ENCODE measurements at places on chromosomes 3 and 15.

DNA sequence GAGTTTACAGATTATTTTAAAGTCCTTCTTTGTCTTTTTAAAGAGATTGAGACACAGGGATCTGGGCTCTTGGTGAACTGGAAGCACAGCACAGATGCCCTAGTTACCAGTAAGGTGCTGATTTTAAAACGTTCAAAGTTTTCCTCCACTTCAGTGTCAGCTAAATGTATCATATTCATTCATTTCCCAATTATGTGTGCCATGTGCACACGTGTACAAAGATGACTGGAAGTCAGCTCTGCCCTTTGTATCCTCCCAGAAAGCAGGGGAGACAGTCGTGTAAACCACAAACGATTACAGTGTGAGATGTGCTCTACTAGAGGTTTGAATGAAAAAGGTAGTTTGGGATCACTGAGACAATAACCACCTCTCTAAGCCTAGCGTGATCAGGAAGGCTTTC, 730 bp downstream of the ZKSCAN7 start:
- DNase-seq, result no peak

DNA sequence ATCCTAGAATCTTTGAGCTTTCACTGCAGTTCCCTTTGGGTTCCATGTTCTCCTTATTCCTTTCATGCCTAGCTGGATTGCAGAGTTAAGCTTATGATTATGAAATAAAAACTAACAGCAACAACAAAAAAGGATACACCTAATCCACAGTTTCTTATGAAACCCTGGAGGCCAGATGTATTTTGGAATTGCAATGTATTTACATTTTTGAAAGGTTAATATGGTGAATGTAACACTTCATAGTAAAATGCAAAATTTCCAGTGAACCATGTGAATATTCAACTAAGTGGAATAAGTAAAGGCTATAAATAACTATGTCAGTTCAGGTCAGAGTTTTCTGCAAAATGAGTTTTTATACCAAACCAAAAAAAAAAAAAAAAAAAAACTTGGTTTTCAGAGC, 65.8 kb upstream of the FLNB start:
- DNase-seq, result no peak

DNA sequence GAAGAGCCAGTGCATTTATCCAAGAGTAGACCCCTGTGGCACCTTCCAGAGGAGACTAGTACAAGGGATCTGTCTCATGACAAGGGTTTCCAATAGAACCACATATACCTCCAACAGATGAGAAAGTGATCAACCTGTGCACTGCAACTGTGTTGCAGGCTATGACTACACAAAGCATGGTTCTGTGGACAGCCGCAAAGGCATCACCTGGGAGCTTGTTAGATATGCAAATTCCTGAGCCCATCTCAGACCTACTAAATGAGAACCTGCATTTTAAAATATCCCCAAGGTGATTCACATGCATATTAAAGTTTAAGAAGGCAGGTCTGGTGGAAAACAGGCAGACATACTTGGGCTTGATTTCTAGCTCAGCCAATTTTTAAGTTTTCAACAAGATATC, 368.7 kb downstream of the FOXP1 start:
- no peak for DNase-seq

- DNase-seq, result no peak
These were observed 2.8 kb downstream of the FURIN start for GRCh38 chr15:90871139-90871715.

- DNase-seq, result no peak
These were observed 222.1 kb upstream of the ADAMTS9 start for GRCh38 chr3:64909757-64910467.

- no peak for DNase-seq
These were observed 48.7 kb upstream of the RYK start for GRCh38 chr3:134299185-134299887.

DNA sequence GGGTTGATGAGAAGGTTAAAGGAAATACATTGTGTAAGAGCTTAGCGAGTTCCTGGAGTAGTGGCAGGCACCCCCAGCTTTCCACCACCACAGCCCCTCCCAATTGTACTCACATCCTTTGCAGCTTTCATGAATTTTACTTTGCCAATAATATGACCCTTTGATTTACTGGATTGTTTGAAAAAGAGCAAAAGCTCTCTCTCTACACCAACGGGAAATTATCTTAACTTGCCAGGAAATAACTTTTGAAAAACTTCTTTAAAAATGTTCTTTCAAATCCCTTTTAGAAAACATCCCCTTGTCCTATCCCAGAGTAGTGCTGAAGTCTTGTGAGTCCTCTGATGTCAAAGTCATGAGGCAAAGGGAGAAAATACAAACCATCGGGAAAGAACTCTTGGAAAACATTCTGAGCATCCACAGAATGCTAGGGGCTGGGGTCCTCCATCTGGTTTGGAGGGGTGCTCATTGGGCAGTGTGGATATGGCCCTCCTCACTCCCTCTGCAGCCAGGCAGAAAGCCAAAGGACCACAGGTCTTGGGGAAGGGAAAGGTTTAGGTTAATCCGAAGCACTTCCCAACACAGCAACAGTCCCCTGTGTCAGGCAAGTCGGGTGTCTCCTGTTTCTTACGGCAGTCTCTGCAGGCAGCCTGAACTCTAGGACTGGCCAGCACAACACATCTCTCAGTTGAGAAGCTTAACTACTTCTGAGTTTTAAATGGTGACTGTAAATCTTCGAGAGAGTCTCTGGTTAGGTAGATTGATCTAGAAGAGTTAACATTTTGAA, 36.5 kb downstream of the BOC start:
- DNase-seq, result no peak

GRCh38 chr3:15497964-15498363, 23.5 kb downstream of the COLQ start:
- no peak for DNase-seq

GRCh38 chr3:168653255-168653654, 557.5 kb upstream of the GOLIM4 start:
- DNase-seq, result no peak

DNA sequence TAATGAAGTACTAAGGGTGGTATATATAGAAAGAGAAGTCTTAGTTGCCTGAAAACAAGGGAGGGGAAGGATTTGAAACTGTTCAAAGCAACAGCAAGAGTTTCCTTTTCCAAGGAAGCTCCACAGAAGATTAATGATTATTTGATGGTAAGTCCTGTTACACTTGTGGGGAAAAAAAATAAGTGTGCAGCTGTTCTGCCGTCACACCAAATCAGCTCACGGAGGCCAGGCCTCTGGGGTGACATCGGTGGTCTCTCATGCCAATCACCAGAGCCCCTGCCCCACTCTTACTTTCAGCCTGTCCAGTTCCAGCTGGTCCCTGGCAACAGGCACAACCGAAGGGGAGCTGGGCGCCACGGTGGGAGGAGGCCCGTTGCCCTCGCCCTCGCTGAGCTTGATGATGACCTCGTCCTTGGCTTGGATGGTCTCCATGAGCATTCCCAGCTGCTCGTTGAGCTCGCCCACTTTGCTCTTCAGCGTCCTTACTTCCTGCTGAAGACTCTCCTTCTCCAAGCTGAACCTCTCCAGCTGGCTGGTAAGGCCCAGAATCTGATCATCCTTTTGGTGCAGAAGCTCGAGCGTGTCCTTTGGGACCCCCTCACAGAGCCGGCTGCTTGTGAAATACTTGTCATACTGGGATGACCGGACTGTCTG, 53.5 kb downstream of the TBC1D2B start:
- DNase-seq, result no peak

GRCh38 chr15:90400005-90400758, 12.1 kb downstream of the IQGAP1 start:
- DNase-seq, result no peak

DNA sequence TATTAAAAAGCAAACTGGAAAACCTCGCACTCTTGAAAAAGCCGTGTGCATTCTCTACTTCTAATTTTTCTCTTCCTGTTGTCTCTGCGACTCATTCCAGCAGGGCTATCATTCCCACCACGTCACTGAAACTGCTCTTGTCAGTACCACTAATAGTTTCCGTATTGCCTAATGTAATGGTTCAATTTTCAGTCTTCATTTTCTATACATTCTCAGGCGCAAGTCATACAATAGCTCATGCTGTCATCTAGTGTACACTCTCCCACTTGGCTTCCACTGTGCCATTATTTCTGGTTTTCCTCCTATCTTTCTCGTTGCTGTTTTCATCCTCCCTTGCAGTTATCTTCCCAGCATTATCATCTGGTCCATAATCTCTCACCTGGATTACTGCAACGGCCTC, 160.2 kb downstream of the SPATA16 start:
- DNase-seq, result no peak

DNA sequence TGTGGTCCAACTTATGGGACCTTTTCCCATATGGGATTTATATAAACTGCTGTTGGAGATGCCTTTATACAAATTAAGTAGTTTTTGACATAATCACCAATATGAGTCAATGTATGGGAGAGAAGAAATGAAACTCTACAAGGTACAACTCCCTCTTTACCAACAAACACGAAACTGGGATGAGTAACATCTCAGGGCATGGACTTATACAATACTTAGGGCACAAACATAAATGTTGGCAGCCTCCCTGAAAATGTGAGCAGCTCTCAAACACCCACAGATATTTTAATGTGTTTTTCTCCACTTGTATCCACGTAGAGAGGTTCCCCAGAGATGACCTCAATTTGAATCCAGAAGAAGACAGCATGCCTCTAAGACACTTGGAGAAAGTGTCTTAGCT, 161.6 kb downstream of the MAGI1 start:
- DNase-seq, result no peak

- DNase-seq, result no peak
These were observed 108.4 kb downstream of the GHSR start for GRCh38 chr3:172339892-172340291.

GRCh38 chr3:193776626-193777358, 183.8 kb downstream of the OPA1 start:
- no peak for DNase-seq

DNA sequence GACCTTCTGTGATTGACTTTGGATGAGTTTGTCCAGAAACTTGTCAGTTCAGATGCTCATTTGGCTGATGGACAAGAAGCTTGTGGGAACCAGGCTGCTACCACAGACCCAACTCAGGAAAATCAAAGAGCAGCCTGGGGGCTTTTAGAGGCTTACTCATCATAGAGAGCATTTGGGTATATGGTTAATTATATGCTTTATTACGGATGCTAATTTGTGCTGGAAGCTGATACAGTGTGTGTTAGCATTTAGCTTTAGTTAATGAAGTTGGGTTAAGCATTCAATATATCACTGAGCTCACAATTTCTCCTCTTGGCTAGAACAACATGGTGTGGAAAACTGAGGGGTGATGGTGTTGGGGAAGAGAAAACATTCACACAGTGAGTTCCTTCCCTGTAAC, 664.2 kb upstream of the CFAP20DC start:
- DNase-seq, result no peak

- no peak for DNase-seq
These were observed 40.8 kb downstream of the POLR2M start for GRCh38 chr15:57747206-57747896.

- no peak for DNase-seq
These were observed 230.8 kb upstream of the GPR149 start for GRCh38 chr3:154660811-154661210.

DNA sequence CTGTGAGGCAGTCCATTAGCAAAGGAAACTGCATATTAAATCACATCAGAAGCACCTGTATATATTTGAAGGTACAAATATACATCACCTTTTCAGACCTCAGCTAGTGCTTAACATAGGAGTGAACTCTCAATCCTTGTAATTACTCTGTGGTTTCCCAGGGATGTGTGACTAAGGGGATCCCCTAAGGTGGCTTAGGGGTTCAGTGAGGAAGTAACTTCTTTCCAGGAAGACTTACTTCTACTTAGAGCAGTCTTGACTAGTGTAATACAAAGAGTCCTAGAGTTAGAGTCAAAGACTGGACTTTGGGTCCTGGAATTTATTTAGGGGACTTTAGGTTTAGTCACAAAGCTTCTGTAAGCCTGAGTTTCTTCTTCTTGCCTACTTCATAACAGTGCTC, 8.7 kb upstream of the SUMF1 start:
- DNase-seq, result no peak

DNA sequence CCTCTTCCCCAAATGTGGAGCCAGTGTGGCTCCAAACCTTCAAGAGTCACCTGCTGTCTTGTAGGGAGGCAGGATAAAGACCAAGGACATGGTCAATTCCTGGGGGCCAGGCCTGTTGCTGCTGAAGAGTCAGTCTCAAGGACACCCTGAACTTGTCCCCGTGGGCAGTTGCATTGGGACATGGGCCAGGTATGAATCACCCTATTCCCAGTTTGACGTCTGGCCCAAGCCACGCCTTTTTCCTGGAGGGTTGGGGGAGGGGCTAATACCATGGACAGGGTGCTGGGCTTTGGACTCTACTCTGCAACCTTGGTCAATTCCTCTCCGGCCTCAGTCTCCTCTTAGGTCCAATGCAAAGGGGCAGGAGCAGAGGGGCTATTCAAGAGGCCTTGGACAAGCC, 10.4 kb downstream of the ATP2B2 start:
- no peak for DNase-seq

DNA sequence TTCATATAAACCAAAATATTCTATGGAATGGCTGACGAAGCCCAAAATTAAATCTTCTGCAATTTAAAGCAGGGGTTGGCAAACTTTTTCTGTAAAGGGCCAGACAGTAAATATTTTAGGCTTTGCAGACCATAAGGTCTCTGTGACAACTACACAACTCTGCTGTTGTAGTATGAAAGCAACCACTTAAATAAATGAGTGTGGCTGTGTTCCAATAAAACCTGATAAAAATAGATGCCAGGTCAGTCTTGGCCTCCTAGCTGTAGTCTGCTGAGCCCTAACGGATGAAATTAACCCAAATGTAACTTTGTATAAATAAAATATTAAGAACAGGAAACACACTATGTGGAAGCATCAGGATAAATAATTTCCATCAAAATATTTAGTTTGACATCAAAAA, 104.2 kb downstream of the FBXL22 start:
- DNase-seq, result no peak

DNA sequence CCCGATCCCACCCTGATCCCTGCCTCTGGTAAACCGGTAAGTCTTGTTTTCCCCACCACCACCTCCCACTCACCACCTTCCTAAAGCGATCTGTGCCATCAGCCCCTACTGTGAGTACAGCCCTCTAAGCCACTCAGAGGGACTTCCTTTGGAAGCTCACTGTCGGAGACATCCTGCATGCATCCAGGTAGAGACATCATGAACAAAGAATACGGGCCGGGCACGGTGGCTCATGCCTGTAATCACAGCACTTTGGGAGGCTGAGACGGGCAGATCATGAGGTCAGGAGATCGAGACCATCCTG, 13.7 kb upstream of the PCSK6 start:
- no peak for DNase-seq

DNA sequence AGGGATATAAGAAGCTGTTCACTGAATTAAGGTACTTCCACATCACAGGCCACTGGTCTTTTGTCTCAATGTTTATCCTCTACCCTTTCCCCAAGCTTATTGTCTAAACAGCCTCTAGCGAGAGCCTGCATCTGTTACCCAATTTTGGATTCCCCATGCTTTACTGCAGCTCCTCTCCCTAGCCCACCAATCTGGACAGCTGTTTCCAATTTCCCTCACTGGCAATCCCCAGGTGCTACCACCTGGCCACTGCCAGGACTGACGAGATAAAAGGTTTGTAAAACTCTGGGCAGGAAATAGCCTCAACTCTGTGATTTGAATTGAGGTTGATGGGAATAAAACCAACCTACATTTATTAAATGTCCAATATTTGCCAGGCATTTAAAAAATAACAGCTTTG, 58.0 kb upstream of the TEX9 start:
- DNase-seq, result no peak

All from smooth muscle cell of the brain vasculature (primary cell).